Chondrocyte (in vitro differentiated cells): ENCODE measurements at places on chromosomes 13 and 19. TPM values are rescaled to one million over a fixed set of nuclear protein-coding genes. Genes with fewer than 3 reads are reported as not detected.

- DNase-seq: no peak
- no peaks in the 10 kb centered on the region for H3K27me3 ChIP-seq
These were observed 160.5 kb downstream of the STK24 start for GRCh38 chr13:98416408-98416807.

DNA sequence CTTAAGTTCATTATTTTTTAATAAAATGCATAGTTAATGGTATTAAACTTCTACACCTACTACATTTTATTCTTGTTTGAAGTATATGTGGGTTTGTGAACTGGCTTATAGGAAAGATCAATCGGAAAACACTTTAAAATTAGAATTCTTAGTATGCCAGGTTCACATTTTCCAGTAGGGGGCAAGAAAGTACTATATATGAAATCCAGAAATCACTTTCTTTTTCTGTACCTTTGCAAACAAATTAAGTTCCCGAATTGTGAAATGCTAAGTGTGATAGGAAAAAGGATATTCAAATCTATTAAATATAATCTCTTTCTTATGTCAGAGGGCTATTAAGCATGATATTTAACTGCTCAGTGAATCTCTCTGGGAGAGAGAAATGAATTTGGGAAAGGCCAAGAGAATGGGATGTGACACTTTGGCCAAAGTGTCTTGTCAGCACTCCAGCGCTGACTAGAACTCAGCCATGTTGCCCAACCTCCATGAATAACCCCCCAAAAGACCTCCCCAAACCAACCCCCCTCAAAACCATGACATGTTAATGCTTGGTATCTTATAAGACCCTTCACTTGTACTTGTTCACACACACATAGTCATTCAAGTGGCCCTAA lies 122.6 kb upstream of the SLC10A2 start:
- no peak overlapping the region for H3K27ac ChIP-seq
- no peaks in the 10 kb centered on the region for H3K27me3 ChIP-seq
- DNase-seq: no peak
- no peak overlapping the region for H3K4me3 ChIP-seq

DNA sequence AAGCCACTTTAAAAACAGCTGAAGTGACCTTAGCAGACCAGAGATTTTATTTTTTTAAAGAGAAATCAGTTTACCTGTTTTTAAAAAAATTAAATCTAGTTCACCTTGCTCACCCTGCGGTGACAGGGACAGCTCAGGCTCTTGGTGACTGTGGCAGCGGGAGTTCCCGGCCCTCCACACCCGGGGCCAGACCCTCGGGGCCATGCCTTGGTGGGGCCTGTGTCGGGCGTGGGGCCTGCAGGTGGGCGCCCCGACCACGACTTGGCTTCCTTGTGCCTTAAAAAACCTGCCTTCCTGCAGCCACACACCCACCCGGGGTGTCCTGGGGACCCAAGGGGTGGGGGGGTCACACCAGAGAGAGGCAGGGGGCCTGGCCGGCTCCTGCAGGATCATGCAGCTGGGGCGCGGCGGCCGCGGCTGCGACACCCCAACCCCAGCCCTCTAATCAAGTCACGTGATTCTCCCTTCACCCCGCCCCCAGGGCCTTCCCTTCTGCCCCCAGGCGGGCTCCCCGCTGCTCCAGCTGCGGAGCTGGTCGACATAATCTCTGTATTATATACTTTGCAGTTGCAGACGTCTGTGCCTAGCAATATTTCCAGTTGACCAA lies 10.8 kb downstream of the PLPPR3 start:
- peaks cover 25% of the 10 kb centered on the region for H3K36me3 ChIP-seq
- H3K27me3 ChIP-seq: no peaks in the 10 kb centered on the region
- no peak overlapping the region for H3K27ac ChIP-seq
- no peak overlapping the region for H3K4me3 ChIP-seq
- H3K4me1 ChIP-seq: no peaks in the 10 kb centered on the region
- DNase-seq: no peak

DNA sequence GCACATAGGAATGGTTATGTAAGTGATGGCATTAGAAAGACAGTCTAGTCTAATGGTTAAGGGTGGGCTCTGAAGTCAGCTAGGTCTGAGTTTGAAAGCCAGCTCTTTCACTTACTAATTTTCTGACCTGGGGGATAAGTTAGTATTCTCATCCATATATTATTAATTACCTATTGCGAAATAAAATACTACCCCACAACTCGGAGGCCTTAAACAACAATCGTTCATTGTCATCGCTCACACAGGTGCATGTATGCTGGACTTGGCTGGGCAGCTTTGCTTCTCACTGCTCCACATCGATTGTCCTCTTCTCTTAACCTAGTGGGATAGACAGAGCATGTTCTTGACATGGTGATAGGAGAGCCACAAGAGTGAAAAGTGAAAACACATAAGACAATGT lies 54.7 kb downstream of the TNFSF11 start:
- H3K27me3 ChIP-seq: peaks cover 9% of the 10 kb centered on the region
- H3K4me1 ChIP-seq: peaks cover 7% of the 10 kb centered on the region
- no peak overlapping the region for H3K4me3 ChIP-seq

- no peak overlapping the region for H3K4me3 ChIP-seq
- no peaks in the 10 kb centered on the region for H3K27me3 ChIP-seq
- no peaks in the 10 kb centered on the region for H3K36me3 ChIP-seq
- no peak for DNase-seq
- no peaks in the 10 kb centered on the region for H3K4me1 ChIP-seq
These were observed 2723.9 kb downstream of the PCDH9 start for GRCh38 chr13:64506246-64506645.

- H3K27ac ChIP-seq: no peak overlapping the region
- DNase-seq: no peak
- H3K4me1 ChIP-seq: peaks cover under 1% of the 10 kb centered on the region
- peaks cover 21% of the 10 kb centered on the region for H3K27me3 ChIP-seq
- no peaks in the 10 kb centered on the region for H3K36me3 ChIP-seq
These were observed 2.6 kb downstream of the RASAL3 start for GRCh38 chr19:15461694-15462093.

DNA sequence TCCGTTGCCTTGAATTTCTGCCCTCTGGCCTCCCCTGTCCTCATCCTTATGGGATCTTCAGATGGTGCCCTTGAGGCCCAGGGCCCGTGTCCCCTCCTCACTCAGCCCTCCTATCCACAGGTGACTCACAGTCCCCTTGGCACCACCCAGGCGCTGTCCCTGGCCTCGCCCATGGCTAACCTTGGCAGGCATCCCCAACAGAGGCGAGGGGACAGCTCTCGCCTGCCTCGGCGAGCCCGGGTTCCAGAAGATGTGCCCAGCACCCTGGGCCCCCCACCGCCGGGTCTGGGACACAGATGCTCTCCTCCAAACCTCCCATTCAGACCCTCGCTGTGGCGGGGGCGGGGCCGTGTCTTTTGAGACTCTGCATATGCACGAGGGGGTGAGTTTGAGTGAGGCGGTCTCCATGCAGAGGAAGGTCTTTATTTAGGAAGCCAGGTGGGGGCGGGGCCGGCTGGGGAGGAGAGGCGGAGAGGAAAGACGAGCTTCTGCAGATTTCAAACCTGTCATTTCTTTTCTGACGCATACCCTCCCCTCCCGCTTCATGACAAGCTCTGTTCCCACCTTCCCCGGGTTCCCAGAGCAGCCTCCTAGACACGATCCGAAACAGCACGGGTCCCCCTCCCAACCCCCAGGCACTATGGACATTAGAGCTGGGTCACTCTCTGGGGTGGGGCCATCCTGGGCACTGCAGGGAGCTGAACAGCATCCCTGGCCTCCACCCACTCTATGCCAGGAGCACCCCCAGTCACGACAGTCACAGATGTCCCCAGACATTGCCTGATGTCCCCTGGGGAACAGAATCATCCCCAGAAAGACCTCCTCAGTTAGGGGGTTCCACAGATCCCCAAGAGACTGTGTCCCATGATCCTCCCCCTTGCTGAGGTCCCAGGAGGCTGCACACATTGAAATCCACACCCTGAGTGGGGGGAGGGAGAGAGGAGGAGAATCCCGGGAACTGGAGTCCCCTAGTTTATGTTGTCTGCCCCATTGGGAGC lies 48.5 kb downstream of the GNG7 start:
- DNase-seq: no peak
- peaks cover 7% of the 10 kb centered on the region for H3K27me3 ChIP-seq
- H3K4me1 ChIP-seq: peaks cover 5% of the 10 kb centered on the region
- no peak overlapping the region for H3K27ac ChIP-seq
- H3K4me3 ChIP-seq: no peak overlapping the region

DNA sequence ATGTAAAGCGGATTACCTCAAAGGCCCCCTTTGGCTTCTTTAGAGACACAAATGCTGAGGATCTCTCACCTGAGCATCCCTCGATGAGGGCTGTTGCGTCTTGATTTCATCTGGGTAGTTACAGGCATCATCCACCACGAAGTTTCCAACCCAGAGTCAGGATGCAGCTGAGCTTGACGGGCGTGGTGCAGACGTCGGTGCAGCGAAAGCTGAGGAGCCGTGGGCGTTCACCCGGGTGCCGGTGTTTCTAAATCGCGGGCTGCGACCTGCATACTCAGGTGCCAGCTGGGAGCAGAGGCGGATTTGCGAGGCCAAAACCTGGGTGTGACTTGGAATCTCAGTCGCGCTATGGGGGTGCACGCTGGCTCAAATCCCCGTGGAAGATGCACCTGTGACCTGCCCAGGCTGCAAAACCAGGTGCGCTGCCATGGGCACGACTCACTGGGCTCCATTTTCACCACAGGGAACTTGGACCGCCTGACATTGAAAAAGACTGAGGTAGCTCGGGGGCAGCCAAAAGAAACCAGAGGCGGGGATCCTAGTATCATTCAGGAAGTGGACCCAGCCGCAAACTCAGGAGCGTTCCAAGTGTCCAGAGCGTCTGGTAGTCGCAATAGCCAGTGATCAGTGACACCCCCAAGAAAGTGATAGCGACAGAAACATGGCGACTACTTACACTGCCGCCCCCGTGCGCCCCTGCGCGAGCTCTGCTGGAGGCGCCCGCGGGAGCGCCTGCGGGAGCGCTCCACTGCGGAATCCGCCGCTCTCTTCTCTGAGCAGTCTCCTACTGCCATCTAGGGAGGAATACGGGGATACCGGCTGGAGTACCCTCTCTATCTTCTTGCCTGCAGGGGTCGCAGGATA lies 36.4 kb upstream of the IGFL4 start:
- no peak overlapping the region for H3K27ac ChIP-seq
- peaks cover 38% of the 10 kb centered on the region for H3K27me3 ChIP-seq
- DNase-seq: no peak
- H3K4me3 ChIP-seq: peak overlapping the region; percentile 51
- peaks cover 44% of the 10 kb centered on the region for H3K4me1 ChIP-seq

The JAK3 gene
- total RNA-seq: 2.3 to 7.7 TPM (median 6.9 TPM) in 3 replicates

The NOVA2 gene
- total RNA-seq: 0.10 to 0.22 TPM (median 0.18 TPM) in 3 replicates

The MBD3L1 gene
- not detected in 3 replicates for total RNA-seq

The ATP4A gene
- total RNA-seq: not detected in 3 replicates

The SMIM7 gene
- 42.5 to 52.0 TPM (median 47.7 TPM) in 3 replicates for total RNA-seq

The ZNF229 gene
- 3.5 to 5.6 TPM (median 3.7 TPM) in 3 replicates for total RNA-seq

The ZNF415 gene
- total RNA-seq: 6.2 to 10.4 TPM (median 7.3 TPM) in 3 replicates

The CEACAM16 gene
- not detected in 3 replicates for total RNA-seq
